ENCODE measurements at places on chromosomes 5 and 9.

GRCh38 chr5:149710575-149710974 lies 19.5 kb upstream of the PPARGC1B start:
- DNase-seq = no peak

- DNase-seq = no peak
Measured at GRCh38 chr9:38309324-38310195, 82.9 kb upstream of the ALDH1B1 start.

DNA sequence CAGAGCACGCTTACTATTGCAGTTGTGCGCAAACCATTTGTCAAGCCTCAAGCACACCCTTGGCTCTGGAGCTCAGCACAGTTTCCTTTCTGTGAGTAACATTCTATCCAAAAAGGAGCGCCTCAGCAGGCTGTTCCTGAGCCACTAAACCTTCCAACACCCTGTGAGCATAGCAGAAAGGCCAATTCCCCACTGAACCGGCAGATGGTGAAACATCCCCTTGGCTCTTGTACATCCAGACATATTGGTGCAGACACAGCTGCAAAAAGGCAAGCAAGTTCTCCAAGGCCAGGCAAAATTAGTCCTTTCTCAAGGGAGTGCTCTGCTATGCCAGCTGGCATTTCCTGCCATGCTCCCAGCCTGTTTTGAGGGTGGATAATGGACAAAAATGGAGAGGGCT lies 44.1 kb upstream of the CEMIP2 start:
- DNase-seq = no peak

DNA sequence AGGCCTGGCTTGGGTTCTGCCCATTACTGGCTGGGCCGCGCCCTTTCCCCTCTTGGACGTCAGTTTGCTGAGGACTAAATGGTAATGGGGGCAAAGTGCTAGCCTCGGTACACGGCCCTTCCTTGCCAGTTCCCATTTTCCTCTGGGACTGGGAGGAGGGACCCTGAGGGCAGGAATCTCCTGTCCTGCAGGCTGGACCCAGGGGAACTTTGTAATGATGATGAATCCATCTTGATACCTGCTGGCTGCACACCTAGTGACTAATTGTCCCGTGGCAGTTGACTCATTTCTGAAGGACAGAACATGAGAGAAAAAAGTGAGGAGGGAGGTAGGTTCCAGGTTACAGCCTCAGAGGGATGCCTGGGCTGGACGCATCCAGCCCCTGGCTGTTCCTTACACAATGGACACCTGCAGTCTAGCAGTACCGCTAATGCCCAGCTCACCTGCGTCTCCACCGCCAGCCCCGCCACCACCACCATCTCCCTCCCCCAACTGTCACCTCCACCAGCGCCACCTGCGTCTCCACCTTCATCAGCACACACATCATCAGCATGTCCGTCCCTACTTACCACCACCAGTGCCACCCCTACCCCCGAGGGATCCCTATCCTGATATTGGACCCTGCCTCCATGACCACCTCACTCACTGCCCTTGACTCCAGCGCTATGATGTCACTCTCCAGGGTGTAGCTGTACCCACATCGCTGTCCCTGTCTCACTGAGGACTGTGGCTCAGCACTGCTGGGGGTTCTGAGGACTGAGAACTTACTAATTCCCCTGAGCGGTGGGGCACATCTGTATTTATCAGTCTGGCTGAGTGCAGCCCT lies 4.3 kb downstream of the CDHR2 start:
- no peak for DNase-seq
